NCI-H82 (cell line): ENCODE measurements at places on chromosomes 7 and 10.
A peak's percentile ranks its signal among the peaks of the same experiment; 100 is the strongest.

DNA sequence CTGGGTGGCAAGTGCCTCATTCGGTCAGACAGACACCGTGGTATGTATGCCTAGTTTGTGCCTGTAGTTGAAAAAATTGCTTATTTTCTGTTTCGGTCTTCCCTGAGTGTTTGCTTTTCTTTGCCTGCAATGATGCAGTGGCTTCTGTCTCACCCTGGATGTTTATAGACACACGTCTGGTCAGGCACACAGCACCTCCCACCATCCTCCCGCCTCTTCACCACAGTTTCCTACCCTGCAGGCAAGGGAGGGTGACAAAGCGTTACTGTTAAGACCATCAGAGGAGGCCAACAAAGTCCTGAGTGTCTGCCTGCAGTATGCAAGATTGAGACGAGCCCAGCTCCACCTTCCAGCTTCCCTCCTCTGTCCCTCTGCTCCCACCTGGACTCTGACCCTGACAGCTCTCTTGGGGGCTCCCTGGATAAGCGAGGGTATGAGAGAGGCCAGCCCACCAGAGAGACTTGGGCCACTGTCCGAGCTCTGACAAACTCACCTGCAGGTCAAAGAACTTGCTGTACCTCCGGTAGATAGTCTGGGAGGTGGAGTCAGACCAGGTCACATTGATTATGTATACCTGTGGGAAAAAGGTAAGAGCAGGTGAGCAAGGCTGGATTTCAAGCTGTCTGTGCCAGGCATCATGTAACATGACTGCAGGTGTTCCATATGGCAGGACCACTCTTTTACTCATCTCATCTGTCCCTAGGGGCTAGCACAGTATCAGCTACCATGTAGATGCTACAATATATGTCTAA lies 54.4 kb downstream of the SH3PXD2A start:
- no peak for DNase-seq

DNA sequence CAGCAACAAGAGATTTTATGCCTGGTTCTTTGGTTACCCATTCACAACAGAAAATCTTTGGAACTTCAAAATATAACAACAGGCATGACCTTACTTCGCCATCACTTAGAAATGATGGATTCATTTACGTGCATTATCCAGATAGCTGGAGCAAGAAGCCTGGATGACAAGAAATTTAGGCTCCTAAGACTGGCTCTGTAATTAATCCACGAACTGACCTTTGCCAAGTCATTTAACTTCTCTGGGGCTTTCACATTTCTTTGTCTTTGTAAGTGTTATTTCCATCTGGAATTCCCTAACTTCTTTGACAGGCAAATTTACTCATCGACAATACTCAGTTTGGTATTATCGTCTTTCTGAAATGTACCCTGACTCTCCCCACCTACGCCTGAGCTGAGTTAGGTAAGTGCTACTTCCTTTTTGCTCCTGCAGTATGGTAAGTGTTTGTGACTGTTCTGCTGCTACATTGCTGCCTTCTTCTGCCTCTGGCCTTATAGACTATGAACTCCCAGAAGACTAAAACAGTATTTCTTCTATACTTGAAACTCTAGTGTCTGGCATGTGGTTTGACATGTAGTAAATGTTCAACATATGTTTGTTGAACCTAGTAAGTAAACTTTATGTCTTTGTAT lies 5.5 kb upstream of the MDFIC start:
- no peak for DNase-seq

- no peak for DNase-seq
These were observed 32.4 kb downstream of the TRIM8 start for GRCh38 chr10:102676534-102677315.

GRCh38 chr10:88987243-88987725 lies 3.3 kb upstream of the FAS start:
- DNase-seq, result no peak

- no peak for DNase-seq
These were observed 193.1 kb upstream of the KLF14 start for GRCh38 chr7:130927062-130927461.

DNA sequence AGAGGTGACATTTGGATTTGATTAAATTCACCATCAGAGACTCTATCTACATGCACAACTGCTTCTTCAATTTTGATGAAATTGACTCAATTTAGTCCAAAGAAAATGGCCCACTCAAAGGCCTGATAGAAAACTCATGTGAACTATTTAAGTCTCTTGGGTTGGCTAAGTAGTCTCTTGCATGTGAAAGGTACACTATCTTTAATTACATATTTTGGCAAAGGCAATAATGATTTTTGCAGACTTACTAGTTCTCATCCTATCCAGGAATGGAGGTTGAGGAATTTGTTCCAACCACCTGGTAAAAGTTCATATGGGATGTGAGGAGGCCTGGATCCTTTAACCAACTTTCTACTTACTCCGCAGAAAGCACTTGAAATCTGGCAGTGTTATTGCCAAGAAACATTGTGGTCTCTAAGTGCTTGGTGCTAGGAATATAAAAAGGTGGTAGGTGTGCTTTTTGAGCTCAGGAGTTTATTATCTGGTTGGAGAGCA lies 618.6 kb upstream of the MKI67 start:
- DNase-seq, result no peak

- no peak for DNase-seq
These were observed 23.4 kb downstream of the EBF3 start for GRCh38 chr10:129940617-129941198.

- no peak for DNase-seq
These were observed 629.7 kb downstream of the ACTR3B start for GRCh38 chr7:153389261-153389660.

GRCh38 chr10:5945561-5946418 lies 31.6 kb downstream of the IL15RA start:
- DNase-seq, result no peak

DNA sequence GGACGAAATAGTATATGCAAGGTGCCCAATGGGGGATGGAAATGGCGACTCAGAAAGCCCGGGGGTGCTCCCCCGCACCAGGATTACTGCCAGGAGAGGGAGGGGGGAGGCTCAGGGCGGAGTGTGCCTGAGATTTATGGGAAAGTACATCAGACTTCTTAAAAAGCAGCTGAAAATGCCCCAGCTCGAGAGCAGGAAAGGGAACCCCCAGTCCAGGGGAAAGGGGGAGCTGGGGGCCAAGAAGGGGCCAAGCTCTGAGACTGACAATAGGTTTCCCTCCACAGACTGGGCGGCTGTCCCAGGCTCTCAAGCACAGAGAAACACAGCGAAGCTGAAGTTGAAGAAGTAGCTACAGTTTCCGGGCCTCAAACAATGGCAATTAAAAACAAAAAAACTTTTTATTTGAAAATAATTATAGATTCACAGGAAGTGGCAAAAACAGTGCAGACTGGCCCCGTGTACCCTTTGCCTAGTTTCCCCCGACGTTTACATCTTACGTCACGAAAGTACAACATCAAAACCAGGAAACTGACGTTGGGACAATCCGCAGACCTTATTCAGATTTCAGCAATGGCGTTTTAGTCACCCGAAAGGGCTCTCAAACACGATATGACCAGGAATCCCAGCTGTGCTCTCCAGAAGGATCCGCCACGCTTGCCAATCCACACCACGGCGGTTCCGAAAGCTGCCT lies 83.9 kb upstream of the FGFR2 start:
- DNase-seq, result peak; percentile 18
